ENCODE measurements at places on chromosomes 13 and 19.

DNA sequence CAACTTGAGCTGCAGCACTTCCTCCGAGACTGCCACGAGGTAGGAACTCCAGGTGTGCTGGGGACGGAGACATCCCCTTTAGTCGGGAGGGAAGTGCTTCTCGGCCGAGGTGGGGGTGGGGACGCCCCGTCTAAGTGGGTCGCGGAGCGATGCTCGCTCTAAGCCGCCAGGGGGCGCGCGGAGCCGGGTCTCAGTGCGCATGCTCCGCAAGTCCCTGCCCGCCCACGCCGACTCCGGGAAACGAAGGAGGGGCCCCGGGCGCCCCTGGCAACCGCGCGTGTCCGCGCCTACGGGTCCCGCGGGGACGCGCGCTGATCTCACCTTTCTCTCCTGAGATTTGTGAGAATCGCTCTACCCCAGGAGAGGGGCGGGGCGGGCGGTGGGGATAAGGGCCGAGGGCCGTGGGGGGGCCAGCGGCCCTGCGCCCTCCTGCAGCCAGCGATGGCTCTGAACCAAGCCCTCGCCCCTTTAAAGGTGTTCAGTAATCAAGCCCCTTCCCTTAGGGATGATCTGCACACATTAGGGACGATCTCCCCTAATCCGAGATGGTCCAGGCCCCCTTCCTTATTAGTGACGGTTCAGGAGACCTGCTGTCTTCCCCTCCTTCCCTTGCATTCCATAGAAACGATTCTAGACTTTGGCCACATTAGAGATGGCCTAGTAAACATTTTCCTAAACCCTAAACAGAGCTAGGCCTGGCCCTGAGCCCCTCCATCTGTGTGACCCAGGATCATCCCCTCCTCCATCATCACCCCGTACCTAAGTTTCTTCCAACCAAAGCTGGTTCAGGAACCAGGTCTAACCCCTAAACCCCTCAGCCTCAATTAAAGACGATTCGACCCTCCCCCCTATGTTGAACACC is 47.3 kb upstream of the SHKBP1 start:
- DNase-seq, result peak; percentile 88

DNA sequence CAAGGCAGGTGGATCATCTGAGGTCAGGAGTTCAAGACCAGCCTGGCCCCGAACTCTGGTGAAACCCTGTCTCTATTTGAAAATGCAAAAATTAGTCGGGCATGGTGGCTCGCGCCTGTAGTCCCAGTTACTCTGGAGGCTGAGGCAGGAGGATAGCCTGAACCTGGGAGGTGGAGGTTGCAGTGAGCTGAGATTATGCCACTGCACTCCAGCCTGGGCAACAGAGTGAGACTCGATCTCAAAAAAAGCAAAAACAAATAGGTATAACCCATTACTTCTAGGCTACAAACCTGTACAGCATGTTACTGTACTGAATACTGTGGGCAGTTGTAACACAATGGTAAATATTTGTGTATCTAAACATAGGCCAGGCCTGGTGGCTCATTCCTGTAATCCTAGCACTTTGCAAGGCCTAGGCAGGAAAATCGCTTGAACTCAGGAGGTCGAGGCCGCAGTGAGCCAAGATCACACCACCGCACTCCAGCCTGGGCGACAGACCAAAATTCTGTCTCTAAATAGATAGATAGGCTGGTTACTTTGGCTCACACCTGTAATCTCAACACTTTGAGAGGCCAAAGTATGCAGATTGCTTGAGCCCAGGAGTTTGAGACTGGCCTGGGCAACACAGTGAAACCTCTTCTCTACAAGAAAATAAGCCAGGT is 63.5 kb downstream of the MYO9B start:
- no peak for DNase-seq

DNA sequence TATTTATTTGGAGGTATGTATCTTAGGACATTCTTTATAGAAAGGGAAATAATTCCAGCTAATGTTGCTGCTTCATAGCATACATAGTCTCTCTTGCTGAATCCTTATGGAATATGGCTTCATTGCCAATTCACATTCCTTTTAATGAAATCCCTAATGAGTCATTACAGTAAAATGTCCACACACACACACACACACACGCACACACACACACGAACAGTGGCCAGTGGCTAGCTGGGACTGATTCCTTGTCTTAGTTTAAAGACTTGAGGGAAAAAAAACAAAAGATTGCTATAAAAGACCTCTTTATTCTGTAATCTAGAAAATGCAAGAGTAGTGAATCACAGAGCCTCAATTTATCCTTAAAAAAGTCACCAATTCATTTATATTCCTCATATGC is 301.6 kb downstream of the SLITRK6 start:
- no peak for DNase-seq

DNA sequence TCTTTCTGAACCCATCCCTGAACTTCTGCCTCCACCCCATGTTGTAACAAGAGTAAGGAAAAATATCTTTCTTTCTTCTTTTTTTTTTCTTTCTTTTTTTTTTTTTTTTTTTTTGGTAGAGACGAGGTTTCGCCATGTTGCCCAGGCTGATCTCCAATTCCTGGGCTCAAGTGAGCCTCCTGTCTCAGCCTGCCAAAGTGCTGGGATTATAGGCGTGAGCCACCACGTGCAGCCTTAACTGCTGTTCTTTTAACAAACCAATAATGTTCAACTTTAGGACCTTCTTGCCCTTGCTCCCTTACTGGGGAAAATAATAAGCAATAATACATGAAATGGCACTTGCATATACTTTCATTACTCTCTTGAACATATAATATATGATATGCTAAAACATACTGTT is 19.6 kb downstream of the GPR183 start:
- DNase-seq, result no peak

DNA sequence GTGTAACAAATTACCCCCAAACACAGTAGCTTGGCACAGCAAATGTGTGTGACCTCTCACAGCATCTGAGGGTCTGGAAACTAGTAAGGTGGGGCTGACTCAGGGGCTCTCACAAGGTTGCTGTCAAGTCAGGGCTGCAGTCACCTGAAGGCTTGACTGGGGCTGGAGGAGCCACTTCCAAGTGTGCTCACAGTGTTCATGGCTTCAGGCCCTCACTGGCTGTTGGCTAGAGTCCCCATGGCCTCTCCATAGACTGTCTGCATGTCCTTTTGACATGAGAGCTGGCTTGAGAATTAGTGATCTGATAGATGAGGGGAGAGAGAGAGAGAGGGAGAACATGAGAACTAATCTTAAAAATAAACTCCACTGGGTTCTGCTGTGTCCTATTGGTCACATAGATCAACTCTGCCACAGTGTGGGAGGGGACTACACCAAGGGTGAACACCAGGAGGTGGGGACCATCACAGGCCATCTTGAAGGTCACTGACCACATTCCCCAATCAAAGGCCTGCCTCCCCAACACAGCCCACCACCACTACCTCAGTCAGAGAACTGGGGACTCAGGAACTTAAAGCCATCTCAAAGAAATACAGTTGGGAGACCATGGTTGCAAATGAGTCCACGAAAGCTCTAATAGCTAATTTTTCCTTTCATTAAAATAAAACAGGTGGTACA is 38.2 kb upstream of the KATNAL1 start:
- no peak for DNase-seq

- DNase-seq, result no peak
Observed at GRCh38 chr13:94515374-94515773, 35.9 kb upstream of the DCT start.

DNA sequence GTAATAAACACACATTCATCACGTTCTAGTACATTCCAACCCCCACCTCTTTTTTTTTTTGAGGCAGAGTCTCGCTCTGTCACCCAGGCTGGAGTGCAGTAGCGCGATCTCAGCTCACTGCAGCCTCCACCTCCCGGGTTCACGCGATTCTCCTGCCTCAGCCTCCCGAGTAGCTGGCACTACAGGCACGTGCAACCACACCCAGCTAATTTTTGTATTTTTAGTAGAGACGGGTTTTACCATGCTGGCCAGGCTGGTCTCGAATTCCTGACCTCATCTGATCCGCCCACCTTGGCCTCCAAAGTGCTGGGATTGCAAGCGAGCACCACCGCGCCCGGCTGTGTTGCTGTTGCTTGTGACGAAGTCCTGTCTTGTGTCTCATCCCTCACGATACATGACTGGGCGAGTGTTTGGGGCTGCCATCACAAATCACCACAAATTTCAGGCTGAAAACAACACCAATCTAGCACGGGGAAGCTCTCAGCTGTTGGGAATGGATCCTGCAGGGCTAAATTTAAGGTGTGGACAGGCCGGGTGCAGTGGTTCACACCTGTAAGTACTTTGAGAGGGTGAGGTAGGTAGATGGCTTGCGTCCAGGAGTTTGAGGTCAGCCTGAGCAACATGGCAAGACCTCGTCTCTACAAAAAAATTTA is 15.7 kb downstream of the MOB3A start:
- no peak for DNase-seq
